ENCODE measurements at places on chromosomes 1 and 21.

GRCh38 chr1:61043010-61043820 is 39.1 kb upstream of the NFIA start:
- peak; percentile 79 for DNase-seq

- no peak for DNase-seq
These were observed 856 bp downstream of the AVPR1B start for GRCh38 chr1:206116191-206116872.

- DNase-seq = no peak
These were observed 3.2 kb downstream of the FNDC7 start for GRCh38 chr1:108715932-108716331.

DNA sequence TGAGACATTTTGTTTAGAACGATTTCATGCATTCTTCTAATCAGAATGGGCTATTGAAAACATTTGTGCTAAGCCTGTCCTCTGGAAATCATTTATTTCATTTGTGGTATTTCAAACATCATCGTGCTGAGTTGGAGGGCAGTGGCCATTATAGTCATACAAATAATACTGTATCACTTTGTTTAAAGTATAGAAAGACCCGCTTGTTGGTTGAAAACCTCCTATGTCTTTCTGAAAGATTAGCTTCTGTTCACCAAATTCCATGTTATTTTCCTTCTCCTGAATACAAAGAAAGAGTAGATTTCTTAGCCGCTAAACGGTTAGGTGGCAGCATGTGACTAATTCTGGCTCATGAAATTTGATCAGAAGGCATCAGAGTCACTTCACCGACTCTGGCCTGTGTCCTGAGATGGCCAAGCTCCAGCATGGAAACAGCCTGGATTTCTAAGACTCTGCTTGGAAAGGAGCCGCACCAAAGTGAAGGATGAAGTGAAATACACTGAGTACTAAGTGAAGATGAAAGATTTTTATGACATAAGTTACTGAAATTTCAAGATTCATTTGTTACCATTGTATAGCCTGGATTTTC is 355.1 kb downstream of the USP25 start:
- DNase-seq = no peak

DNA sequence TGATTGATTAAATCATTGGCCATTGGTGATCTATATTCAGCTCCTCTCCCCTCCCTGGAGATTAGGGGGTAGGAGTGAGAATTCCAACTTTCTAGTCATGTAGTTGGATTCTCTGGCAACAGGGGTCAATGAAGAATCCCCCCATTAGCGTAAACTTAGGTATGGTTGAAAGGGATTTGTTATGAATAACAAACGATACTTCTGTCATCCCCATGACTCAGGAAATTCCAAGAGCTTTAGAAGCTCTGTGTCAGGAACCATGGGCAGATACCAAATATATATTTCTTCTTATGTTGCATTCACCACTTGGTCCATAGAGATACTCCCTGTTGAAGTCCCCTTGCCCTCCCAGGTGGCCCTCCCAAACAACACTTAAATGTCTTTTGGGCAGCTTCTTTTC is 124.5 kb downstream of the DNM3 start:
- no peak for DNase-seq

GRCh38 chr1:9850442-9851162 is 26.8 kb upstream of the CLSTN1 start:
- DNase-seq = no peak

GRCh38 chr1:184270556-184270955 is 116.3 kb upstream of the C1orf21 start:
- no peak for DNase-seq

DNA sequence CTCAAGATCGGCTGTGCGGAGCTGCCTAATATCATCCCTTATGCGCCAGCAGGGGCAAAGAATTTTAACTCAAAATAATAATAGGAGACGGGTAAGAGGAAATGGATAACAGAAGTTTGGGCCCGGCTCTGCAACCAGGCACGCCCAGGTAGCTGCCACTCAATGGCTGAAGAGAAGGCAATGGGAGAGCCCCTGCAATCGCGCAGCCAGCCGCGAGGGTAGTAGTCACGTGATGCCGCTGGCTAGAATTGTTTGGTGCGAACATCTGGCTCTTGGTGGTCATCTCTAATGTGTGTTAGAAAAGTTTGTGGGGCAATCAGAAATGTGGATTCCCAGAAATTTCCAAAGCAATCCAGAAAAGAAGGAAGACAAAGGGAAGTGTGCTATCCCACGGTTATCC is 12.3 kb downstream of the BARHL2 start:
- no peak for DNase-seq

DNA sequence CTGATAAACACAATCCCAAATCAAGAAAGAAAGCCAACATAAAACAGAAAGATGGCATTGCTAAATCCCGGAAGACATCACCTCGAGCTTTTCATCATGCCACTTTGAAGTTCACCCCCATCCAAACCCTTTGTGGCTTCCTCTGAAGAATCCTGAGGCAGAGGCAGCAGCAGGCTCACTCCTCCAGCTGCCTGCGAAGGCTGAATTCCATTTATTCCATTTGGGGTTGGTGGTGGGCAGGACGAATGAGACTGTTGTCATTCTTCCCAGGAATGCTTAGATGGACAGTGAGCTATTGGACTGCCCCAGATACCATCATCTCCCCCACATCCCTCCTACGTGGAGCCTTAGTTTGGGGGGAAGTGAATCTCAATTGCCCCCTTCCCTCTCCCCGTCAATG is 437.5 kb downstream of the SMYD3 start:
- no peak for DNase-seq

DNA sequence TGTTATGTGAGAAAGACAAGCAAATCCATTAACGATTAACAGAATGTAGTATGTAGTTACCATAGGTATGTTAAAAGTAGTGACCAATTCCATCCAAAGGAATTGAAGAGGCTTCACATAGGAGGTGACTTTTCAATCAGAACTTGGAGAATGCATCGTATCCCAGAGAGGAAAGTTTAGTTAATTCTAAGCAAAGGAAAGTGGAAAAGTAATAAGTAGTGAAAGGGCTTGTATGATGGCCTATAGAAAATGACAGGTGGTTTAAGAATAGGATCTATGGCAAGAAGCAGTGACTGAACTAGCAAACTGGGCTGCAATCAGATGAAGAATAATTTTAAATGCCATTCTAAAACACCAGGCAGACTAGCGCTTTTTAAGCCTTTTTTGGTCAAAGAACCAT is 16.6 kb downstream of the SCMH1 start:
- DNase-seq = no peak

GRCh38 chr21:21295303-21295702 is 297.1 kb downstream of the NCAM2 start:
- DNase-seq = no peak

DNA sequence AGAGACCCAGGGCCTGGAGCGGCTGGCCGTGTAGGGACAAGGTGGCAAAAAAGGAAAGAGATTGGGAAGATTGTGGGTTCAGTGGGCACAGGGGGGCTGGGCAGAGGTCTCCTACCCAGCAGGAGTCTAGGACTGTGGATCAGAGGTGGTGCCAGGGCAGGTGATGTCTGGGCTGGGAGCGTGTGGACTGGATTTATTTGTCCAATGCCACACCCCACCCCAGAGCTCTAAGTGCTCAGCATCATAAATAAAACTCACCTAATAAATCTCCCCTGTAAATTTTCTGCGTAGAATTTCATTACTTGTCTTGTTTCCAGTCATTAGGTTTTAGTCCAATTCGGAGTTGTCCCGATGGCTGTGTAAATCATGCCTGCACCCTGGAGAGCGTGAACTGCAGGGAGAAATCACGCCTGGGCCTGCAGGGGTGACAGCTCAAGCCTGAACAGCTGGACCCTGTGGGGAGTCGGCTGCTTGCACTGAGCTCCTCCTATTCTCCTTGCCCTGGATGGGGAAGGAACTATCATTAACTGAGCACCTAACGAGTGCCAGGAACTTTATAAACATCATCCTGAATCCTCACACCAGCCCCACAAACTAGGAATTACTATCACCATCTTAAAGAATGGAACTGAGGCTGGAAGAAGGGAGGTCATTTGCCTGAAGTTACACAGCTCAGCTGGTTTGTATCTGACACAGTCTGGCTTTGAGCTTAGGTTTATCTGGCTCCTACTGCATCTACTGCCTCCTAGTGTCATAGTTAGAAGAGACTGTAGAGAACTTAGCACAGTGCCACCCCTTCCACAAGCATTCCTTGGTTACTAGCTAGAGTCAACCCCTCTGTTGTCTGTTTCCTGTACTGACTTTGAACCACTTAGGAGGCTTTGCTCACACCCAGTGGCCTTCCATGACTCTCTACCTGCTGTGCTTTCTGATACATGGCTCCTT is 25.0 kb upstream of the POU3F1 start:
- no peak for DNase-seq

DNA sequence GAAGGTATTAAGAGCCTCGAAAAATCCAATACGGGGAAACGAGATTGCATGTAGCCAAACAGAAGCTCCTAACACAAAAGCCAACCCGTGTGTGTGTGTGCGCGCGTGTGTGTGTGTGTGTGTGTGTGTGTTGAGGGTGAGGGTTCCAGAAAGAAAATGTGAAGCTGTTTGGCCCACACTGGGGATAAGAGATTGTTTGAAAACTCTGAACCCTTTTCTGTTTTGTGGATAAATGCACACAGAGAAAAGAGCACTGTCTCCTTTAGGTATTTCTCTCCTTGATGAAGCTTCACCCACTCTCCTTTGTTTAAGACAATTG is 1.9 kb downstream of the WLS start:
- no peak for DNase-seq

GRCh38 chr1:110038271-110038670 is 3.8 kb downstream of the STRIP1 start:
- DNase-seq = no peak

DNA sequence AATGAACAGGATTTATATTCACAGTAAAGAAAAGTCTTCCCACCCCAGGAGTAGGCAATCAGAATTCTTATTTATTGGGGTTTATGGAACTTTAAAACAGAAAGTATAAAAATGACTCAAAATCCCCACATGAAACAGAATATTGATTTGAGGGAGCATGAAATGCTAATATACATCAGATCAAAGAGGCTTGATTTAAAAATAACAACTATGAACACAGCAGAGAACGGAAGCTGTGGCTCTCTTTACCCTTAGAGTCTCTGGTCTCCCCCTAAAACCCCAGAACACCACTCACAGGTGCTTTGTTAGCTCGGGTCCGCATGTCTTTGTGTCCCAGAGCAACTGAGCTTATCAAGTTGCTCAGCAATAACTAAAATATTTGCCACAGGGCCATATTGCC is 31.2 kb upstream of the FASLG start:
- no peak for DNase-seq

GRCh38 chr1:216310776-216311175 is 112.5 kb downstream of the USH2A start:
- DNase-seq = no peak

GRCh38 chr1:116179419-116179818 is 68.2 kb downstream of the MAB21L3 start:
- DNase-seq = no peak

GRCh38 chr1:58398714-58399113 is 147.8 kb downstream of the OMA1 start:
- DNase-seq = no peak

DNA sequence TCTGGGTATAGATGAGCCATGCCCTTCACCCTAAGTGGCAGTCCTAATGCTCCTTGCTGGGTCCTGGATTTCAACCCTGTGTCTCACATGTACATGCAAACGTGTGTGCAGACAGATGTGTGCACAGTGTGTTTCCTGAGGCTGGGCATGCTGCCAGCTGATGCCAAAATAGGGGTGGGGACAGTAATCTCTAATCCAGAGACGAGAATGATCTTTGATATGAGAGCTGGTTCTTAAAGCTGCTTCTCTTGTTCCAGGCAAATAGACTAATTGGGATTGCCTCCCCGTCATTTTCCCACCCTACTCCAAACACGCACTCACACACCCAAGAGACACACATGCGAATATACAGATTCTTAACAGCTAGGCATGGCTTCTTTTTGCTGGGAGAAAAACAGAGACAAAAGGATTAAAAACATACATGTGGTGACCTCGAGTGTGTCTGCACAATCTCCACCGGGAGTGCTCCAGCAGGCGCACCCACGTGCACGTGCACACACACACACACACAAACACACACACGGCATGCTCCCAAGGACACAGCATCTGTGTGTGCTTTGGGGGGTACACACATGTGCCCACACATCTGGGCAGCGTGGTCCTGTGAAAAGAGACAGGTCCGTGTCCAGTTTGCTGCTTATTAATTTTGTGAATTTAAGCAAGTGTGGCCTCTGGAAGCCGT is 102.1 kb upstream of the ZBTB40 start:
- DNase-seq = no peak

DNA sequence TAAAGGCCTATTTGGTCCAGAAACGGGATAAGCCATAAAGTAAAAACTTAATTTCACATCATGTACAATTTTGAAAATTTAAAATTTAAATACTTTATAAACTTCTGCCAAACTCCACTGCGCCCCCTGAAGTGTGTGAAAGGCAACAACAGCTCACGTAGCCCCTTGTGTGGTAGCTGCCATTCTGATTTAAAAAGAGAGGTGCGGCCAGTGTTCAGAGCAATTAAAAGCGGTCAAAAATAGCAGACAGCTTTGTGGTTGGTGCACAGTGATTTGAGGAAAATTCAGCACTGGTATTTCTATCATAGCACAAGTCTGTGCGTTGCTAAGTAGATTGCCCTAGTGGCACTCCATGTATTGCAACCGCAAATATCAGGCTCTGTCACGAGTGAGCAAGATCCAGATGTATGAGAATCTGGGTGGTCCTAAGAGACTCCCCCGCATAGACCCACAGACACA is 122.5 kb downstream of the ATG4C start:
- no peak for DNase-seq

DNA sequence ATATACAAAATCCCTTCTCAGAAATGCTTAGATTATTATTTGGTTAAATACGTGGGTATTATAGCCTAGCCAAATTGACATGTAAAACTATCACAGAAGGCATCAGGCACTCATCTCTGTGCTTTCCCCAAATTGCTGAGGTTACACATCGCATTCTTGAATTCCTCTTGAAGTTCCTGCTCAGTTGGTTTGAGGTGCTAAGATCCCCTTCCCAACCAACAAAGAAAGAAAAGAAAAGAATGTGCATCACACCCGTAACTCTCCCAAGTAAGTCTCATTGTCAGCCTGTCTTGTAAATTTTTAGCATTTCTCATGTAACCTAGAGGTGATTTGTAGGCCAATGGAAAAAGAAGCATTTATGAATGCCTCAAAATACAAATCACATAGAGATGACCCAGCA is 539.2 kb upstream of the PRMT6 start:
- no peak for DNase-seq

- DNase-seq = no peak
These were observed 30.4 kb upstream of the SLC44A5 start for GRCh38 chr1:75641325-75641724.

- no peak for DNase-seq
These were observed 82.6 kb upstream of the CCDC190 start for GRCh38 chr1:162943622-162944021.

DNA sequence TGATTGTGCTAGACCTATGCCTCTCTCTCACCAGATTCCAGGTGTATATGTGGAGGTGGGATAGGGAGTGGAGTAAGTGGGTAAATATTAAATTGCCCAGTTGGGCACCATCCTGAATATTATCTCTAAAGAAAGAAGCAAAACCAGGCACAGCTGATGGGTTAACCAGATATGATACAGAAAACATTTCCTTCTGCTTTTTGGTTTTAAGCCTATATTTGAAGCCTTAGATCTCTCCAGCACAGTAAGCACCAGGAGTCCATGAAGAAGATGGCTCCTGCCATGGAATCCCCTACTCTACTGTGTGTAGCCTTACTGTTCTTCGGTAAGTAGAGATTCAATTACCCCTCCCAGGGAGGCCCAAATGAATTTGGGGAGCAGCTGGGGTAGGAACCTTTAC is at the start of gene FCER1A:
TSS of gene FCER1A (plus strand) at position 242 of the 400 bp plus-strand sequence. CDS start at position 271, 29 bp downstream.
- no peak for DNase-seq
